ENCODE measurements at places on chromosomes 16 and 17.

DNA sequence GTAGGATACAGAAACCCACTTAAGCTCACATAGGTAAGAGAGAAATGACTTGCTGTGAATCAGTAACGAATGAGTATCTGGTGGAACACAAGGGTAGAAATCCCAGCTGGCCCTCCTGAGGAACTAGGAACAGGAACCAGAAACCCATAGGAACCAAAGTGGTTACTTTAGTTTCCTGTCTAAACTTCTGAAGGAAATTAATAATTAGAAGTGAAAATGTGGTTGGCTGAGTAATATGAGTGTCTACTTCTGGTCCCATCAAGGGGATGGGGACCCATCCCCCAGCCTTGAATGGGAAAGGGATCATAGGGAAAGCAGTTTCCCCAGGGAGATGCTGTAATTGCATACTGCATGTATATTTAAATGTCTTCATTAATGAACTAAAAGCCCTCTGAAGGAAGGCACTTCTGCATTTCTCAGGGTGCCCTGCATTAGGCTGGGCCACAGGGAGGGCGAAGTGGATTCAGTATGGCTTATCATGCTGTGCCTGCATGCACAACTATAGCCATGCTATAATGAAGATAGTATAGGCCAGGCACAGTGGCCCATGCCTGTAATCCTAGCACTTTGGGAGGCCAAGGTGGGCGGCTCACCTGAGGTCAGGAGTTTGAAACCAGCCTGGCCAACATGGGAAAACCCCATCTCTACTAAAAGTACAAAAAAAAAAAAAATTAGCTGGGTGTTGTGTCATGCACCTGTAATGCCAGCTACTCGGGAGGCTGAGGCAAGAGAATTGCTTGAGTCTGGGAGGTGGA is 45.6 kb downstream of the CYB5B start:
- DNase-seq = no peak

- no peak for DNase-seq
Observed at GRCh38 chr17:80693511-80693910, 148.9 kb downstream of the RPTOR start.

DNA sequence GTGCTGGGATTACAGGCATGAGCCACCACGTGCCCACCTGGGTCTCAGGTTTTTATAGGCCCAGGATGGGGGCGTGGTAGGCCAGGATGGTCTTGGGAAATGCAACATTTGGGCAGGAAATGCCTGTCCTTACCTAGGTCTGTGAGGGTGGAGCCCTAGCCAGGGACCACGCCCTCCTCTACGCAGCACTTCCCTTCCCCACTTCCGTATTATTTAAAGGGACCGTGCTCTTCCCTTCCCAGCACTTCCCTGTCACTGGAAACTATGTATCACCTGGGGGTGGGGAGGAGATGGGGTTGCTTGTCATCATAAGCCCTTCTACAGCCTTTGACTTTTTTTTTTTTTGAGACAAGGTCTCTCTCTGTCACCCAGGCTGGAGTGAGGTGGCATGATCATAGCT is 238.9 kb upstream of the NLRP1 start:
- DNase-seq = no peak

DNA sequence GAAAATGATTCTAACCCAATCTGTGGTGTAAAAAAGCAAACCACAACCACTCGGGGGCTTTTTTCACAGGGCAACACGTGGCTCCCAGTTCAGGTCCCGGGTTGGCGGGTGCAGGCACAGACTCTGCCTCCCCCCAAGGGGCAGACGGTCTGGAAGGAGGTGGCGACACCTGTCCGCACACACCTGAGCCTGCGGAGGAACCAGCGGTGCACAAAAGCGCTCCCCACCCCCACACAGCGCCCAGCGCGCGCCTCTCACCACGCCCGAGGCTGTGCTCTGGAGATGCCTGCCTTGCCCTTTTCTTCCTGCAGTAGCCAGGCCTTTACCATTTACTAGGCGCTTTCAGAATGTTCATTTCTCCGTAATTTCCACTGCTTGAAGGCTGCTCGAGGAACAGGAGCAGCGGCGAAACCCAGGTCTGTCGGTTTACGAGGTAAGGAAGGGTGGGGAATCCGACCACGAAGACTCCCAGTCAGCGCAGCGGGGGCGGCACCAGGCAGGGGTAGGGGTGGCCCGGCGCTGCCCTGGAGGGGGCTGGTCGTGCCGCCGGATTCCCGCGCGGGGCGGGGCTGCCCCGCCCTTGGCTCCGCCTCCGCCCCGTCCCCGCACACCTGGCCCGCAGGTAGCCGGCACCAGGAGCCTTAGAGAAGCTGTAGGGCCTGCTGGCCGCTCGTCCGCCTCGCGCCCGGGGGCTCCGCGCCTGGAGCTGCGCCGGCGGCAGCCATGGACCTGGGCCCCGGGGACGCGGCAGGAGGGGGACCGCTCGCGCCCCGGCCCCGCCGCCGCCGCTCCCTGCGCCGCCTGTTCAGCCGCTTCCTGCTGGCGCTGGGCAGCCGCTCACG is at the start of gene USP43:
USP43 (plus strand) TSS at position 608 of the 842 bp plus-strand sequence; CDS start at position 724, 116 bp downstream.
- peak; percentile 10 for DNase-seq

GRCh38 chr16:58034128-58034685 is 8.7 kb downstream of the MMP15 start:
- DNase-seq = no peak

GRCh38 chr16:28879261-28879840 is 1.1 kb downstream of the ATP2A1 start:
- DNase-seq = no peak

- no peak for DNase-seq
Observed at GRCh38 chr17:54063639-54064038, 240.9 kb downstream of the KIF2B start.

DNA sequence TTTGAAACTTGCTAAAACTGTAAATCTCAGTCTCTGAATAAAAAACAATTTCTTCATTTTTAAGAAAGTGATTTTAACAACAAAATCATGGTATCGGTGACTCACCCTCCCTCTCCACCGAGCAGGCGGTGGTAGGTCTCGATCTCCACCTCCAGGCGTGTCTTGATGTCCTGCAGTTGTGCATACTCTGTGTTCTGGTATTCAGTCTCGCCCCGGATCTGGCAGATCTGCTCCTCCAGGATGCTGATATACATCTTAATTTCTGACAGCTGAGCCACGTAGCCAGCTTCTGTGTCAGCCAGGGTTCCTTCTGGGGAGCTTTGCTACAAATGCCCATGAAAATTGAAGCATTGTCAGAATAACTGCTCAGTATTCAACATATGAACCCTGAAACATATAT is 15.4 kb upstream of the KRT24 start:
- DNase-seq = no peak

GRCh38 chr16:4184038-4184702 is 57.7 kb downstream of the SRL start:
- no peak for DNase-seq

DNA sequence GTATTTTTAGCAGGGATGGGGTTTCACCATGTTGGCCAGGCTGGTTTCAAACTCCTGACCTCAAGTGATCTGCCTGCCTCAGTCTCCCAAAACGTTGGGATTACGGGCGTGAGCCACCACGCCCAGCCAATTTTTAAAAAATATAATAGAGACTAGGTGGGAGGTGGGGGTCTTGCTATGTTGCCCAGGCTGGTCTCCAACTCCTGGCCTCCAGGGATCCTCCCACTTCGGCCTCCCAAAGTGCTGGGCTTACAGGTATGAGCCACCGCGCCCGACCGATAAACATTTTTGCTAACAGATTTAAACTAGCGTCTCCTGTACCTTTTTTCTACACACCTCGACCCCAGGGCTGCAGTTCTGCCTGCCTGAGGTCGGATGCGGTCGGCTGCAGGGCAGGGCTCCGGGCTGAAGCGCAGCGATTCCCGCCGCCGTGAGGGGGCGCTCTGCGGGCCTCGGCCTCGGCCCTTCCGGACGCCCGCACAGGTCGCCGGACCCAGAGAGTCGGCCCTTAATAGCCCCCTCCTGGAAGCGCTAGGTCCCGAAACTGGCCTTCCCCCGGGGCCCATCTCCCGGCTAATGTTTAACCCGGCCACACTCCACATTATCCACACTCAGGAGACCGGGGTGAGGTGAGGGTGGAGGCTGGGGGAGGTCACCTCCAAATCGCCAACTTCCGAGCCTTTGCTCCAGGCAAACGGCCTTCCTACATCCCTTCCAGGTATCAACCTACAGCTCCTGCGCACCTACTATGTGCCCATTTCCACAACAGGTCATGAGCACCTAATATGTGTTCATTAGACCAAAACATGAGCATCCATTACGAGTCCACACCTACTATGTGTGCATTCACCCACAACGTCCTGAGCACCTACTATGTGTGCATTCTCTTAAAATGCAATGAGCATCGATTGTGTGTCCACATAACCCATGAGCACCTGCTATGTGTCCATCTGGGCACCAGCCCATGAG is 2.0 kb upstream of the GLIS2 start:
- DNase-seq = no peak

DNA sequence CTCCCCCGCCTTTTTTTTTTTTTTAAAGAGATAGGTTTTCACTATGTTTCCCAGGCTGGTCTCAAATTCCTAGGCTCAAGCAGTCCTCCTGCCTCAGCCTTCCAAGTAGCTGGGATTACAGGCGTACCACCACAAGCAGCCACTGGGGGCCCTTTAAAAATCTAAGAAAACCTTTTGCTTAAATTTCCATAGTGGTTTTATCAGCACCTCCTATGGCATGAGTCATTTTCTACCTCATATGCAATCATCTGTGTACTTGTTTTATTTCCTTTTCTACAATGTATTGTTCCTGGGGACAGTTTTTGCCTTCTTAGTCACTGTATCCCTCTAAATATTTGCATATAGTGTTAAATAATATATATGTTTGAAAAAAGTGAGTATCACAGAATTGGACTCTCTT is 29.2 kb downstream of the GNA13 start:
- peak; percentile 33 for DNase-seq

DNA sequence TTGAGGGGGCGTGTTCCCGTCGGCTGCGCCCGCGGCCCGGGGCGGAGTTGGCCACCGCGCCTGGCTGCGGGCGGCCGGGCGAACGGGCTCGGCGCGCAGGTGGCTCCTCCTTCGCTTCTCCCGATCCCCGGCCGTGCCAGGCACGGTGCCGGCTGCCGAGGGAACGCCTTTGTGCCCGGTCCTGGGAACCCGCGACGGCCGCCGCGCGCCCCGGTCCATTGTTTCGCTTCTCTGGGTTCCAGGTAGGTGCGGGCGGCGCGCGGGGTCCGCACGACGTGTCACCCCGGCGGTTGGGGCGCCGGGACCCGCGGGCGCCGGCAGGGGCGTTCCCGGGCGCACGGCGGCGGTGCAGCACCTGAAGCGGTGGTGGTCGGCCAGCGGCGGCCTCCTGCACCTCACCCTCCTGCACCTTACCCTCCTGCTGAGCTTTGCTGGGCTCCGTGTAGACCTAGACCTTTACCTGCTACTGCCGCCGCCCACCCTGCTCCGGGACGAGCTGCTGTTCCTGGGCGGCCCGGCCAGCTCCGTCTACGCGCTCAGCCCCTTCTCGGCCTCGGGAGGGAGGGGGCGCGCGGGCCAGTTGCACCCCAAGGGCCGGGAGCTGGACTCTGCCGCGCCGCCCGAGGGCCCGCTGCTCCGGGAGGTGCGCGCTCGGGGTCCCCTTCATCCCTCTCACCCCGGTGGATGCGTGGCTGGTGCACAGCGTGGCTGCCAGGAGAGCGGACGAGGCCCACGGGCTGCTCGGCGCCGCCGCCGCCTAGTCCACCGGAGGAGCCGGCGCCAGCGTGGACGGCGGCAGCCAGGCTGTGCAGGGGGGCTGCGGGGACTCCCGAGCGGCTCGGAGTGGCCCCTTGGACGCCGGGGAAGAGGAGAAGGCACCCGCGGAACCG is 99.9 kb downstream of the EFCAB13 start:
- no peak for DNase-seq

DNA sequence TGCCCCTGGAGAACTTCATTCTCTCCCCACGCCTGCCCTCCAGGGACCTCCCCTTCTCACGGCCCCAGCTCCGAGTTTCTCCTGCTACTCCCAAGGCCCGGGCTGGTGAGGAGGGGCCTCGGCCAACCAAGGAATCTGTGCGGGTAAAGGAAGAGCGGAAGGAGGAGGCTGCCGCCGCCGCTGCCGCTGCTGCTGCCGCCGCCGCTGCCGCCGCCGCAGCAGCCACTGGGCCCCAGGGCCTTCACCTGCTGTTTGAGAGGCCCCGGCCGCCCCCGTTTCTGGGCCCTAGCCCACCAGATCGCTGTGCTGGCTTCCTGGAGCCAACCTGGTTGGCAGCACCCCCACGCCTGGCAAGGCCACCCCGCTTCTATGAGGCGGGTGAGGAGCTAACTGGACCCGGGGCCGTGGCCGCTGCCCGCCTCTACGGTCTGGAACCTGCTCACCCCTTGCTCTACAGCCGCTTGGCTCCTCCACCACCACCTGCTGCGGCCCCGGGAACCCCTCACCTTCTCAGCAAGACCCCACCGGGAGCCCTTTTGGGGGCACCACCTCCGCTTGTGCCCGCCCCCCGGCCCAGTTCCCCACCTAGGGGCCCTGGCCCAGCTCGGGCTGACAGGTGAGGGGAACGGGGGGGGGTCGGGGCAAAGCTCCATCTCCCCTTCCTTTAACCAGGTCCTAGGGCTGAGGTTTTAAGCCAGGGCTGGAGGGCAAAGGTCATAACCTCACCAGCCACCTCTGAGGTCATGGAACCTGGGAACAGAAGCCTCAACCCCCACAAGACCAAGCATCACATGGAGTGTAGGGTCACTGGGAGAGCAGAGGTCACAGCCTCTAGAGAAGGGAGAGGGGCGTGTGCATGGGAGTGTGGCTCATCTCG is 11.0 kb downstream of the FBRS start:
- no peak for DNase-seq

DNA sequence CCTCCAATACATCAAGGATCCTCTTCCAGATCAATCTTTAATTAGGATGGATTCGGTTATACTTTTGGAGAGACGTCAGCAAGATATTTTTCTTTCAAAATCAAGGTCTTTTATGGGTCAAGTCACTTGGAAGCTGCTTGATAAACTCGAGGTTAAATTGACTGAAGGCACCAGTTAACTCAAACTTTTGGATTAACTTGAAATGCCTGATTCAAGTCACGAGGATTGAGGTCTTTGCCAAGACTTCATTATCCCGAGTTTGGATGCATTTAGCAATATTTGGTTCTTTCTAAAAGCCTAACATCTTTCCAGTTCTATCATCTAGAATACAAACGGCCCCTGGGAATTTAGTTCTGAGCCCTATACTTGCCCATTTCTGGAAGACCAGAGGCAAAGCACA is 82.9 kb downstream of the MYH11 start:
- no peak for DNase-seq

DNA sequence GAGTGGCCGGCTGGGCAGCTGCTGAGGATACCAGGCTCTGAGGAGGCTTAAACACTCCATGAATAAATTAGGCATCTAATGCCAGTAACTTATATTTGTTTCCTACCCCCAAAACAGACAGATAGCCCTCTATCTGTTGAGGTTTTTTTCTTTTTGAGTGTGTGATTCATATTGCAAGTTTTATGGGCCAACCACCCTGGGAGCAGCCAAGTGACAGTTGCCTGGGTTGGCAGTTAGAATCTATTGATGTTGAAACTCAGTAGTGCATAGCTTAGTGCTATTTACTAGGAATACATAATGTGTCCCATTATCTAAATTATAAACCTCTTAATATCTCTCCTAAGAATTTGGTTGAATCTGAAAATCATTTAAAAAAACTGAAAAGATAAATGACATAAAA is 397.4 kb downstream of the CA10 start:
- no peak for DNase-seq

GRCh38 chr17:41766135-41766534 is 20.4 kb downstream of the JUP start:
- DNase-seq = no peak

- no peak for DNase-seq
Observed at GRCh38 chr16:19094542-19095365, 19.0 kb upstream of the ITPRIPL2 start.
